ENCODE measurements at places on chromosomes 12 and 14.

DNA sequence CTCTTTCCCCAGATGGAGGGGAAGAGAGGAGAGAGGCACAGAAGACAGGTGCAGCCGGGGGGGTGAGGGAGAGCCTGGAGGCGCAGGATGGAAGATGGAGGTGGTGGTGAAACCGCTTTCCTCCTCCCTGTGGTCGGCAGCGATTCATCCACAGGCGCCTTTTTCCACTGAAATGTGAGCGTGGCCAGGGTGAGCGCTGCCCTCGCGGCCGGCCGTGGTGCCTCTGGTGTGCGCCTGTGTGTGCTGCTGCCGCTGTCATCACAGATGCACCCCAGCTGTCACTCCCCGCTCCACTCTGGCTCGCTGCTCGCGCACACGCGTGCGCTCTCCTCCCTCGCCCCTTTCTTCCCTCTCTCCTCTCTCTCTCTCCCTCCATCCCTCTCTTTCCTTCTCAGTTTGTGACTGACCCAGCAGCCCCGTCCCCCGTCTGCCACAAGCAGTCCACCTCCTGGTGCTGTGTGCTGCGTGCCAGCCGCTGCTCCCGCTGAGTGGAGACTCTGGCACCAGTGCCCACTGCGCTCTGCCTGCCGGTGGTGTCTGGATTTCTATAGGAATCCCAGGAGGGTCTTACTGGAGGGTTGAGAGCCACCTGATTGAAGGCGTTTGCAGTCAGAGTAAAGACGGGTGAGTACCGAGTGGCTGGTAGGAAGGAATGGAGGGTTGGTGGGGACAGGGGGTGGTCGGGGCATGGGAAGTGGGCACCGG, at the start of gene LRTM2:
LRTM2 (plus strand) TSS at position 375 of the 705 bp plus-strand sequence. CDS start 7,584 bp downstream, outside the sequence.
- no peak for DNase-seq

DNA sequence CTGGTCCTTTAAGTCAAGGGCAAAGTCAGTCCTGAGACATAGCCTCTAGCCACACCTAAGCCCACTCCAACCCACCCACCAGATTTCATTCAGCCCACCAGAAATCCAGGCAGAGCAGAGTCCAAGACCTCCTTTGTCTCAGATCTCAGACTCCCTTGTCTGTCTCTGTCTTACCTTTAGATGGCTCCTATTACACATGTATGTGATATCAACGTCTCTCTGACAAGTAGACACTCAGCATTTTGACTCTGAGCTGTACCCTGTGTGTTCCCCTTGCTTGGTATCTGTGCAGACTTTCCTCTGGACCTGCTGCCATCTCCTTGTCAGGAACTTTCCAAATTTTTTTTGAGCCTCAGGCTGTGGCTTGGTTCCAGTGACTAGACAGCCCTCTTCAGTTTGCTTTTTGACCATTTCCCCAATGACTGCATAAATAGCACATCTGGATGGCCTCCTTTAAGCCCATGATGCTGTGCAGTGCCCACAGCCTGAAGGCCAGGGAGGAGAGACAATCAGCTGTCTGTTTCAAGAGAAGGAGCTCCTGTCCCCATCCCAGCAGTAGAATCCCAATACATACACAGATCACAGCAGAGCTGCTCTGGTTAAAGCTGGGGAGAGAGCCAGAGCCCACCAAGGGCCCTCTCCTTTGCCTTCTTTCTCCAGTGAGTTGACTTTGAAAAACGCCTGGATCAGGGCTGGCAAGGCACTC, 7.0 kb downstream of the POU6F1 start:
- DNase-seq = no peak

DNA sequence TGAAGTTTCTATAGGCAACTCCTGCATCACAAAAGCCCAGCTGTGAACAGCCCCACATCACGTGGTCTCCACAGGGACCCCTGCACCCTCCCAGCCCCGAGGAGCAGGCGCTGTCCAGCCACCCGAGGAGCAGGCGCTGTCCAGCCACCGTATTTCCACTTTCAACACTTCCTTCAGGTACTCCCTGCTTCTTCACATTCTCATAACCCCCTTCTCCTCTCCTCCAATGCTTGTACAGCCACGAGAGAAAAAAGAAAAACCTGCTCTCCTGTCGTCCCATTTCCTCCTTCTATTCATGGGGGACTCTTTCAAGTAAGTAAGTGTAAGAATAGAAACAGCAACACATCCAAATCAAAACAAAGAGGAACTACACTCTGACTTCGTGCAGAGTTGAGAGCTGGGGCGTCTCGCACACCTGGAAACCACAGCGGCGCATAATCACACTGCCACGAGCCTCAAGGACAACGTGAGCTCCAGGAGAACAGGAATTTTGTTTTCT, 11.9 kb downstream of the CDC42BPB start:
- DNase-seq = no peak

DNA sequence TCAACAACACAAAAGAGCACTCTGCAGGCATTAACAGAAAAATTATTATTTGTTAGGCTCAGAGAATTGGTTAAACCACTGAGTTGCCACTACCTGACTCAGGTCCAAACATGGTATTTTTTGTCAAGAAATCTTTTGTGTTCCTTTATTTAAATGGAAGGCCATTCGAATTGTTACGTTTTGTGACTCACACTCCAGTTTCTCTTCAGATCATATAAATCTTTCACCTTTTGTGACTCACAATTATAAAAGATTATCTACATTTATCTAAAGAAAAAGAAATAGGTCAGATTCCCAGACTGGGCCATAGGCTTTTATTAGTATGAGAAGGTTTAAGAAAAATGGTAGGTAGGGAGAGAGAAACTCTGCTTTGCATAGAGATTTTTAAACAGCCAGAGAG, 669.8 kb downstream of the GALC start:
- no peak for DNase-seq

- DNase-seq = peak; percentile 35
Measured at GRCh38 chr14:92039063-92039718, 668 bp downstream of the TRIP11 start.

DNA sequence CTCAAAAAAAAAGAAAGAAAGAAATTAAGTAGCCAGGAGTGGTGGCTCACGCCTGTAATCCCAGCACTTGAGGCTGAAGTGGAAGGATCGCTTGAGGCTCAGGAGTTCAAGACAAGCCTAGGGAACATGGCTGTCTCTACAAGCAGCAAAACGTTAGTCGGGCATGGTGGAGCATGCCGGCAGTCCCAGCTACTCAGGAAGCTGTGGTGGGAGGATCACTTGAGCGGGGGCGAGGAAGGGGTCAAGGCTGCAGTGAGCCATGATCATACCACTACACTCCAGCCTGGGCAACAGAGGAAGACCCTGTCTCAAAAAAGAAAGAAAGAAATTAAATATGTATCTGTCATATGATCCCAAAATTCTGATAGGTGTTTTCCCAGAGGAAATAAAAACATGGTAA, 5.3 kb downstream of the RAD52 start:
- no peak for DNase-seq

GRCh38 chr14:85224241-85224640, 305.7 kb upstream of the FLRT2 start:
- DNase-seq = no peak

GRCh38 chr14:31425905-31426304, 5.6 kb upstream of the HEATR5A start:
- no peak for DNase-seq

- DNase-seq = no peak
Measured at GRCh38 chr12:115208098-115208497, 524.1 kb upstream of the TBX3 start.

DNA sequence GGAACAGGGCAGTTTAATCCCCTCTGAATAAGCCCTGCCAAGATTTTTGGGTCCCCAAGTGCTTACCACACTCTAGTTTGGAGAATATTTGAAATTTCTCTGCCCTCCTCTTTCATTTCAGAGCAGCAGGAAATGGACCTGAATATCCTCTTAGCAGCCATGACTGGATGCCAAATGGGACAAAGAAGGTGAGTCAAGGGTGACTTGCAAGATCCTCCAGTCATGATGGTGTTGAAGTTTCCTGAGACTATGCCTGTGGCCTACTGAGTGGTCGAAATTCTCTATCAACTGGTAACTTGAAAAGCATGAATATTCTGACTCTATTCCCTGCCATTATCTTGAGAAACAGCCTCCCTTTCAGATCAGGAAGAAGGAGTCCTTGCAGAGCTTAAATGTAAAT, 1674.7 kb upstream of the SEL1L start:
- DNase-seq = no peak

DNA sequence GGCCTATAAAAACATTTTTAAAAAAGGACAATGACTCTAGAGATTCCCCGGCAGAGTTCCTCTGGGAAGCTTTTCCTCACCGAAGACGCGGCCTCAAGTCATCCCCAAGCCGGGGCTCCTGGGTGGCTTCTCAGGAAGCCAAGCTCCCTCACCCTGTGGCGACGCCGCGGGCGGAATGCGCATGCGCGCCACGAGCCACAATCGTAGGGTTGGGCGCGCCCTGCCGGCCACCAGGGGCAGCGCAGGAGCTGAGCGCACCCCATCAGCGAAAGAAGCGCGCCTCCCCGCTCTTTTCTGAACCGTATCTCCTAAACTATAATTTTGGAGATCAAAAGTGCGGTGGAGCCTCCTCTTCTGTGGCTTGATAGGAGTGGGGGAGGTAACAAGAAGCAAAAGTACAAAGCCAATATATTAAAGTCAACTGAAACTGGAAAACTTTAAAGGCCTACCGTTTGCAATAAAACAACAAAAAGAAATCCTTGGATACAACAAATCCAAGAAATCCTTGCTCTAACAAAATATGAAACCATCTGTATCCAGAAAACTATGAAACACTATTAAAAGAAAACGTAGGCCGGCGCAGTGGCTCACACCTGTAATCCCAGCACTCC, 17.4 kb upstream of the CHFR start:
- peak; percentile 48 for DNase-seq

- no peak for DNase-seq
Measured at GRCh38 chr12:124631681-124632256, 64.4 kb upstream of the NCOR2 start.

- no peak for DNase-seq
Measured at GRCh38 chr12:92593734-92594402, 108.9 kb upstream of the PLEKHG7 start.

DNA sequence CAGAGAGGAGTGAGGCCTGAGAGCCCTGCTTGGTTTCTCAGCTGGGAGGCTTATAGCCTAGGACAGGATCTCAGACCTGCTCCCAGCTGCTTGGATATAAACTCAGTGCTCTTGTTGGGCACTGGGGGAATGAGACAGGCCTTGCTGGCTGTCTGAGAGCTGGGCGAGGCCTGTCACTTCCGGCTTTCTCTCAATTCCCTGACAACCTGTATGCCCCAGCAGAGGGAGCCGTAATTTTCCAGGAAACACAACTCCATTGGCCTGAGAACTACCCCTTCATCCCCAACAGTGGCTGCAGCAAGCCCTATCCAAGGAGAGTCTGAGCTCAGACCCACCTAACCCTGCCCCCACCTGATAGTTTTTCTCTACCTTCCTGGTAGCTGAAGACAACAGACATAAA, 258.3 kb upstream of the STXBP6 start:
- DNase-seq = no peak

DNA sequence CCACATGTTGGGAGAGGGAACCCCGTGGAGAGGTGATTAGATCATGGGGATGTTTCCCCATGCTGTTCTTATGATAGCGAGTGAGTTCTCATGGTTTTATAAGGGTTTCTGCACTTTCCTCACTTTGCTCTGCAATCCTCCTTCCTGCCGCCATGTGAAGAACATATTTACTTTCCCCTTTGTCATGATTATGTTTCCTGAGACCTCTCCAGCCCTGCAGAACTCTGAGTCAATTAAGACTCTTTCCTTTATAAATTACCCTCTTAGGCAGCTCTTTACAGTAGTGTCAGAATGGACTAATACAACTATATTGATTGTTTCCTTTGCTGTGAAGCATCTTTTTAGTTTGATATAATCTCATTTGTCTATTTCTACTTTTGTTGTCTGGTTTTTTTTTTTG, 13.1 kb upstream of the RASSF9 start:
- no peak for DNase-seq

DNA sequence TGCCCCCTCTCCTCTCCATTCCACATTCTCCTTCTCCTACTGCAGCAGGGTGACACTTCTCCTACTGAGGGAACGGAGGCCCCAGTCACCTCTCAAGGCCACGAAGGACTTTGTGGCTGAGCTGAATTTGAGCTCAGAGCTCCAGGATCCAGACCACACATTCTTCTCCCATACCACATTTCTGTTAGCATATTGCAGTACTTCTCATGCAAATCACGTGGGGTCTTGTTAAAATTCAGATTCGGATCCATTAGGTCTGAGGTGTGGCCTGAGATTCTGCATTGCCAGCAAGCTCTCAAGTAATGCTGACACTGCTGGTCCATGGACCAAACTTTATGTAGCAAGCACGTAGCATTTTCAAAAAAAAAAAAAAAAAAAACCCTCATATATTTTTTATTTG, 9.6 kb upstream of the IFI27L2 start:
- no peak for DNase-seq

GRCh38 chr14:28773176-28773575, 6.6 kb downstream of the FOXG1 start:
- no peak for DNase-seq

DNA sequence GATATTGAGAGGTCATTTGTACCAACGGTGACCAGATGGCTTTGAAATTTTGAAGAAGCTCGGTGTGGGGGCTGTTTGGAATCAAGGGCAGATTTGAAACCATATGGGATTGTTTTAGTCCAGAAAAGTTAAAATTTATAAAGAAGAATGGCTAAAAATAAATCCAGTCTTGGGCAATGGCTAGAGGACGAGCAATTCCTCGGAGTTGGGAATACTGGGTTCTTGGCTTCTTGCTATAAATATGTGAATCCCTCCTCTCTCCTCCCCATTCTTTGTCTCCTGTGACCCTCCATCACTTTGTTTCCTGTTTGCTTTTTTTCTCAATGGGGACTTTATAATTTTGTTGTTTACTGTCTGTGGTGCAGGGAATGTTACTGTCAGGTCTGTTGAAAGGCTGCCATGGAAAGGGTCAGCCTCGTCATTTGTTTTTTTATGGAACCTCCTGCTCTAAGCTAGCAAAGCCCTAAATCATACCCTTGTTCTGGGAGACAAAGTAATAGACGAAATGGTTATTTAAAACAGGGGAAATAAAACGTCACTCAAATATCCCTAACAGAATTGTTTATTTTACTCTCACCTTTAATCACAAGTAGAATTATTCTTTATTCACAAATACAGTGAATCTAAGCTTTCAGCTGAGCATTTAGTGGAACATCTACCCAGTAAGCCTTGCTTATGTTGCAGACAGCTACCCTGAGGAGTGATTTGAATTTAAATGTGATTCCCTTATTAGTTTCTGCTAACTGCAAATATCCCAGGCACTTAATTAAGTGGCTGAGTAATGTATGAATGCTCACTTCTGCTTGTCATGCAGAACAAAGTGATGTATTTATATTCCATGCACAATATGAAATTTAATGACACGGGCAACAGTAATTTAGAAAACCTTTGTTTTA, 273.1 kb upstream of the NOVA1 start:
- DNase-seq = no peak

DNA sequence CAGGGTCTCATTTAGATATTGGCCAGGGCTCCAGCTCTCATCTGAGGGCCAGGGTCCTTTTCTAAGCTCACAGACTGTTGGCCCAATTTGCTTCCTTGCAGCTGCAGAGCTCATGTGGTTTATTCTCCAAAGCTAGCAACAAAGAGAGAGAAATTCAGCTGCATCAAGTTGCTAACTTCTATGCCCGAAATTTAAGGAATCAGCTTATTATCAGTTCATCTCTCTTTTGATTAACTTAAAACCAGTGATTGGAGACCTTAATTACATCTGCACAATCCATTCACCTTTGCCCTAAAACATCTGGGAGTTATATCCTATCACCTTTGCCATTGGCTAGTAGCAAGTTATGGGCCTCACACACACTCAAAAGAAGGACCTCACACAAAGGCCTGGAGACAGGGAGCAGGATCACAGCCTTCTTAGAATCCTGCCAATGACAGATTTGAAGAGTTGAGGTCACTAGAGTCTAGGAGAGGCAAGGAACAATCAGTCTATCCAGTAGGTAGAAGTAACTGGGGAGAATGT, 258.8 kb upstream of the GARIN6 start:
- DNase-seq = no peak

- peak; percentile 36 for DNase-seq
Measured at GRCh38 chr12:76470028-76470939, 89.3 kb downstream of the OSBPL8 start.
